ENCODE measurements at places on chromosomes 6 and 20.

DNA sequence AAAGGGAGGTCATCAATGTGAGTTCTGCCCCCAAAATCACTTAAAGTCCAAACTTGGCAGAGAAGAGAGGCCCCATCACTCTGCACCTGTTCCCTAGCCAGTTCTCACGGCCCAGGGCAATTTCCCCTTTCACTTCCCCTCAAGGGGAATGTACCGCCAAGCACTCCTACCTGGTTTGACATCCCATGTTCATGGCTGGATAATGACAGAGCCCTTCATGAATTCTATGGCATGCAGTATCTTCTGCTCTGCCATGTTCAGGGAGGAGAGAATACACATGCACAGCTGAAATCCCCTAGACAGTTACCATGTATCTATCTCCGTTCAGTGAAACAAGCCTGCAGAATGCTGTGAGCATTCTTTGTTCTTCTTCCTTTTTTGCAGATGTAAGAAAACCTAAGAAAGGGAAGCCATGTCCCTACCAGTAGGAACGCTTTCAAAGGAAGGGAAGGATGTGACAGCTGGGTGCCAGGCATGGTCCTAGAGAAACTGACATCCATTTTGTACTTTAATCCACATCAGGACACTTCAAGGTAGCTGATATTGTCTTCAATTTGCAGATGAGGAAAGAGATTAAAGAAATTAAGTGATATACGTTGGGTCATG lies 79.8 kb upstream of the ARID1B start:
- DNase-seq = no peak

DNA sequence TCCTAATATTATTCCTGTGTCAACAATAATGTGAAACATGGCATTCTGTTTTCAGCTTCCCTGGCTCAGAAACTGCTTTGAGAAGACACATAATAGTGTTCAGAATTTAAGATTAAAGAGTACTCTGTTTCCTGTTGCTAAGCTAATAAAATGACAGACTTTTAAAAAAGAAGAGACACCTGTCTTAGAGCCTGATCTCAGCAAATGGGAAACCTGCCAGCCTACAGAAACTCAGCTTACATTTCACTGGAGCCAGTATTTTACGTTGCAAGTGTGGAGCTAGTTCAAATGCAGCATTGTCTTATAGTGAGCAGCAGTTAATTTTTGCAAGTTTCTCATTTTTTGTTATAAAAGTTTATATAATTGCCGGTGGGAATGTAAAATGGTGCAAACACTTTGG lies 28.8 kb downstream of the KIZ start:
- DNase-seq = no peak

GRCh38 chr20:15251171-15251570 lies 913.8 kb upstream of the FLRT3 start:
- DNase-seq = no peak

- DNase-seq = no peak
These were observed 24.8 kb upstream of the CCND3 start for GRCh38 chr6:41966214-41966920.

Data from stimulated activated CD8-positive, alpha-beta memory T cell treated with anti-CD3 and anti-CD28 coated beads, Interleukin-4, amount 100 ng/mL, for 1 hour (primary cell).